Endothelial cell (in vitro differentiated cells): ENCODE measurements at places on chromosomes 13 and 19.

GRCh38 chr19:55901369-55902079 lies 30.6 kb downstream of the NLRP13 start:
- no peak for DNase-seq

GRCh38 chr13:20132052-20132634 lies 28.7 kb downstream of the GJA3 start:
- DNase-seq, result no peak

- no peak for DNase-seq
Observed at GRCh38 chr13:102960959-102961358, 105.3 kb downstream of the SLC10A2 start.

DNA sequence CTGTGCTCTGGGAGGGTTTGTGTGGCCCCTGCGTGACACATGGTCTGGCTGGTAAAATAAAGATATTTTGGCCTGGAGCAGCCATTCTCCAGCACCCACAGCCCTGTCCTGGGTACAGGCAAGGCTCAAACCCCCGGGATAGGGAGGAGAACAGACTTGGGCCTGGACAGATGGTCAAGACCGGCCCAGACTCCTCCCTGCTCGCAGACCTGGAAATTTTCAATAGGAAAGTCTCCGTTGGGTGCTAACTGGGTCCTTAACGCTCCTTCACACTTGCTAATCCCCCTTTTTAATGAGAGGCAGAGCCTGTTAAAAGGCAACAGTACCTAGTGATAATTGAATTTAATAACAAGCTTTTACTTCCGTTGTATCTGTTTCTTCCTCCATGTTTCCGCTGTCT lies 2.5 kb downstream of the PALM start:
- no peak for DNase-seq

GRCh38 chr19:1986357-1987162 lies 29.0 kb downstream of the BTBD2 start:
- DNase-seq, result no peak

DNA sequence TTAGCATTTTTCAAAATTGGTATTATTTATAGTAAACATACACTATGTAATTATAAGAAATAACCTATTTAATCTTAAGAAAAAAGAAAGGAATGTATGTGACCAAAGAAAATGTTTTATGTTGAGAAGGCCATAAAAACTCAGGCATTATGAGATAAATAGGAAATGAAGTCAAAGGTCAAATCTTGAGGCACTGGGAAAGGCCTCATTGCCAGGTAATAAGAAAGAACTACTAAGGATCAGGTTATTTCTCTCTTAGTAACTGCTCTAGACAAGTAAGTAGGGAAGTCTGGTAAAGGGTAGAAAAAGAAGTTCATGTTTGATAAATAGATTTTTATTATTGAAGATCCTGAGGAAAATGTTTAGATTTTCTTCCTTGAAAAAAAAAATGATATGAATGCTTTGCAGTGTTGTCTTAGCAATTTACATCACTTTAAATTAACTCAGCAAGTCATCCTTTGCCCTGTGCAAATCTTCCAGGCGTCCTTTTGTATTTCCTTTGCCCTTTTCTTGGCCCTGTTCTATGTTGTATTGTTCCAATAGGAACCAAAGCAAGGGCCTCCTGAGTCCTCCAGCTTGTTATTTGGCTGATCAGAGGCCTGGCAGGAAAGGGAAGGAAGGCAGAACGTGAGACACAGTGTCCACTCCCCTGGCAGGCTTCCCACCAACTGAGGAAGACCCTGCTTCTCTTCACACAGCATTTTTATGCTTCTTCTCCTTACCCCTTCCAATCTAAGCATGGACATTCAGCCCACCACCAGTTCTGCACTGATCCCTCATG lies 260.4 kb upstream of the MIR17HG start:
- no peak for DNase-seq

GRCh38 chr13:44619651-44620050 lies 43.5 kb upstream of the TSC22D1 start:
- no peak for DNase-seq

GRCh38 chr13:60412909-60413616 lies 16.0 kb downstream of the TDRD3 start:
- DNase-seq, result no peak

GRCh38 chr13:49300739-49301589 lies 53.2 kb downstream of the CDADC1 start:
- peak; percentile 22 for DNase-seq

GRCh38 chr13:112669881-112670499 lies 19.8 kb upstream of the ATP11A start:
- DNase-seq, result no peak

DNA sequence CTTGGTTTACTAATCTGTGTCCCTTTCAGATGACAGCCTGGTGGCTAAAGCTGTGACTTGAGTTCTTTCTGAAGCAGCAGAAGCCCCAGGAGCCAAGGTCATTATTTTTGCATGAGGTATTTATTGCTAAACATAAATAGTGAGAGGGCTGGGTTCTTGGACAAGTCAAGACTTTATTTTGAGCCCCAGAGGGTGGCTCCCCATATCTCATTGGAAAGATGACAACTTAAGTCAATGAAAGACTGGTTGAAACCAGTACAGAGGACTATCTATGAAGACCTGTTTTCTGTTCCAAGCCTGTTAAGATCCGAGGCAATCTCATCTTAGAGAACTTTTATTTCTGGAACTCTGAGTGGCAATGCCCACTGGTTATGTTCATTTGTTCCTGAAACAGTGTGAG lies 14.4 kb upstream of the ERICH6B start:
- DNase-seq, result no peak

DNA sequence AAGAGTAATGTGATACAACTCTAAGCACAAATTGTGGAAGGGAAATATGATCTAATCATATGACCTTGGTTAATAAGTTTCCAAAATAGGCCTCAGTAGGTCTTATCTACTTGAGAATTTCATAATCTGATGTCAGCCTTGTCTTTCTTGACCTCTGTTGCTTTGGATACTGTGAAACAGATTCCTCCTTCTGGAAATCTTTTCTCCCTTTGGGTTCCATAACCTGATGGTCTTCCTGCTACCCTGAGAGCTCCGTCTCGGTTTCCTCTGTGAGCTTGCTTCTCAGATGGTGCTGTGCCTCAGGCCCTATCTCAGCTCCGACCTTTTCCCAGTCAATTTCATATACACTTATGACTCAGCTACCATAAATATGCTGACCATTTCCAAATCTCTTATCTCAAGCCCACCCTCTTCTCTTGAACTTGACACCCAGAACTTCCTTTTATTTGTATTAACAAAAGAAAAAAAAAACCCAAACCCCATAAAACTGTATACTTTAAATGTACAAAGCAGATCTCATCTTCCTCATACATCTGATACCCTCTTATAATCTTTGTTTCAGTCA lies 6.4 kb upstream of the SLC46A3 start:
- no peak for DNase-seq

- DNase-seq, result no peak
Observed at GRCh38 chr13:77475345-77476084, 60.0 kb upstream of the SCEL start.

- peak; percentile 81 for DNase-seq
Observed at GRCh38 chr19:18846862-18847548, 15.2 kb downstream of the UPF1 start.

DNA sequence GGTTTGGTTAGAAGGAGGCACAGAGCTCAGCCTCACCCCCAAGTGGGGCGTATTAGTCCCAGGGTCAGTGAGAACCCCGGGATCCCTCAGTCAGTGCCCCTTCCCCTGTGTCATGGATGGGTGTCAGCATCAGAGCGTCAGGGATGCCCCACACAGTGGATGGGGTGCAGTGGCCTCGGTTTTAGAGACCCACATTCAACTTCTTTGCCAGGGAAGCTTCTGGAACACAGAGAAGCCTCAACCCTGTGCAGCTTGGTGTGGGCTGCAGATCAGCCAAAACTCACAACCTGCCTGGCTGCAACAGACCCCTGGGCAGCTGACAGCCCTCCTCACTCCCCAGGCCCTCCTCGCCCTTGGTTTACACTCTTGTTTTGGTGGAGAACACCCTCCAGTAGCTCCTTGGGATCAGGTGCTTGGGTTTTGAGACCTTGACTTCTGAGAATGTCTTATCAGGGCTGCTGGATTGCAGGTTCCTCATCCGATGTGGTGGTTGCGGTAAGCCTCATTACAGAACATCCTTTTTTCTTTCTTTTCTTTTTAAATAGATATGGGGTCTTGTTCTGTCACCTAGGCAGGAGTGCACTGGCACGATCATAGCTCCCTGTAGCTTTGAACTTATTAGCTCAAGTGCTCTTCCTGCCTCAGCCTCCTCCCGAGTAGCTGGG lies 11.0 kb downstream of the ZNF333 start:
- DNase-seq, result no peak

DNA sequence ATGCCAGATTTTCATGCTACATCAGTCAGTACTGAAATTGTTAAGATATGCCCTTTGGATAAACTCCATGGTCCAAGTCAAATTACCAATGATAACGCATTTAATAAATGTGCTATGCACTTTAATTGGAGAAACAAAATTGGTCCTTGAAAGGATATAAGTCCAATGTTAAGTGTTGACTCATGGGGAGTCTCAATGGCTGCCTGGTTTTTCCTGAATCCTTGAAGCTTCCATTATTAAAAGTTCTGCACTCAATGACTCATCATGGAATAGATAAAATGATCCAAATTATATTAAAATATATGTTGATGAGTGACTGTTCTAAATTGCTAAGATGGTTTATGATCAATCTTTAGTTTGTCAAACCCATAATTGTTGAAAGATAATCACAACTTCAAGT lies 346.0 kb upstream of the ATXN8OS start:
- no peak for DNase-seq
